Activated CD4-positive, alpha-beta T cell treated with anti-CD3 and anti-CD28 coated beads, Interleukin-2, amount 50 U/mL, for 4 hours (primary cell): ENCODE measurements at places on chromosomes 3 and 15.

DNA sequence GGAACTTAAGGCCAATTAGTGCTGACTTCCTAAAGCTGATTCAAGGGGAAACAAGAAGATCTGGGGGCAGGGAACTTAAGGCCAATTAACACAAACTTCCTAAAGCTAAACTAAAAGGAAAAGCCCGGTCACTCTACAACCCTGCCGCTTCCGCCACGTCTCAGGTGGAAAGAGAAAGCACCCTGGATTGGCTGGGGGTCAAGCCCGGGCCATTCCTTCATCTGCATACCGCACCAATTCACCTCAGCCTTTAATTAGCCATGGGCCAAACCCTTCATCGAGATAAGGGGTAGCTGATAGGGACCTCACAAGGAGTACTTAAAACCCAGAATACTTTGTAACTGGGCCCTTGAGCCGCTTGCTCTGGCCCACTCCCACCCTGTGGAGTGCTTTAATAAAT is 14.4 kb downstream of the TMPRSS7 start:
- no peak for DNase-seq

GRCh38 chr3:78066287-78066686 is 1026.4 kb downstream of the ROBO2 start:
- no peak for DNase-seq

DNA sequence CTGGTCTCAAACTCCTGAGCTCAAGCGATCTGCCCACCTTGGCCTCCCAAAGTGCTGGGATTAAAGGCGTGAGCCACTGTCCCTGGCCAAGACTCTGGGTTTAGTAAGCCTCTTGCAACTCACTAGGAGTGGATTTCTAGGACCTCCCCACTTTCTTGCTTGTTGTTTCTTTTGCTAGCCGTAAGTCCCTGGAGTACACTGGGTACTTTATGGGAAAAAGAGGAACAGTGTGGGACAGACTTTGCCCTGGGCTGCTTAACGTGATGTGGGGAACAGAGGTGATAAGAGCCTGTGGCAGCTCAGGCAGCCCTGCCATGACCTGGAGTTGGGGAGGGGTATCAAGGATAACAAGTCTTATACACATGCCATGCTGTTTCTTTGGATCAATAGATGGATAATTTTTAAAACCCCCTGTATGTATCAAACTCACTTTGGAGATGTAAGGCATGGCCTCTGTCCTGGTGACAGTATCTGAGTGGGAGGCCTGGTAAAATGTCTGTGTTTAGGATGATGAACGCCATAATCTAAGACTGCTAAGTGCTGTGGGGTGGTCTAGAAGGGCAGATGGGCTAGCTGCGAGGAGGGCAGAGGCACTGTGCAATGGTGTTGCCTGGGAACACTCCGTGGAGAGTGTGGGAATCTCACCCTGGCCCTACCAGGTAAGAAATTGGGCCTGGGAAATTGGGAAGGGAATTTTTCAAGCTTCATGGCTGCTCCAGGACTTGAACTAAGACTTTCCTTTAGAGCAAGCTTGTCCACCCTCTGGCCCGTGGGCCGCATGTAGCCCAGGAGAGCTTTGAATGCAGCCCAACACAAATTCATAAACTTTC is 54.8 kb downstream of the SMAD3 start:
- DNase-seq, result no peak

GRCh38 chr3:147391781-147392624 is 14.3 kb downstream of the ZIC4 start:
- no peak for DNase-seq

DNA sequence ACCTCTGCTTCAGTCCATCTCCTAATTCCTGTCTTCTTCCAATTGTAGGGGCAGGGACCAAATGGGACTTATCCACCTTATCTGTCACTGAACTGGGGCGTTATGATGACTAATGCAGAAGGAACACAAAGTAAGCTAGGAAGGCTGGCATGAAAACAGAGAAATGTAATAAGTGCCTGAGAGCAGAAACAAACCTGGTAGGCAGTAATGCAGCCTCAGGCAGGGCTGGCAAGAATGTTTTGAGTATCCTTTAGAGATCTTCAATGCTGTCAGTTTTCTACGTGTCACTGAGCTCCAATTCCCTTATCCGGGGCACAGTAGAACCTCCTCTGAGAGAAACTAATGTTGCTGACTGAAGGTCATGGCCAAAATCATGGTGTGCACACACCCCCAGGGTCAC is 246.2 kb upstream of the TBL1XR1 start:
- no peak for DNase-seq

DNA sequence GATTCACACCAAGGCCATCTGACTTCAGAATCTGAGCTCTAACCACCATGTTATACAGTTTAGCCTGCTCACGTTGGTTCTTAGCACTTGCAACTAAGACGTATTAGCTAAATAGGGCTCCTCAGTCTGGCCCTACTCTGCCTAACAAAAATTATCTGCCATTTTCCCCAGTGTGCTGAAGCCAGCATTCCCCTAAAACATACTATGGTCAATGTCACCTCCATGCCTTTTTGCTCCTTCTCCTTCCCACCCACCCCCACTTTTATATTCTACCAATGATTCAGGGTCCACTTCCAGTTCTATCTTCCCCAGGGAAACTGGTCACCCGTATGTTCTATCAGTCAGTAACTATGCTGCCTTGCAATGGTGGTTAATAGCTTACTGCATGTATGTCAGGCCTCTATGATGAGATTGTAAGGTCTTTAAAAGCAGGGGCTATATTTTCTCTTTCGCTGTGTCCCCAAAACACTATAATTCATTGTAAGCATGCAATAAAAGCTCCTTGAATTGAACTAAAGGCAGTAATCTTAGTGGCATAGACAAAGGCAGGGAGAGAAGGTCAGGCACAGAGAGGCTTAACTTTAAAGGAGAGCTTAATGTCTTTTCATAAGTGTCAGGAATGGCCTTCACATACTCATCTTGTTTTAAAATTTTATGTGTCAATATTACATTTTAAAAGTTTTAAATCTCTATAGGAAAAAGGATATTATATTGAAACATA is 23.3 kb downstream of the POPDC2 start:
- DNase-seq, result no peak

DNA sequence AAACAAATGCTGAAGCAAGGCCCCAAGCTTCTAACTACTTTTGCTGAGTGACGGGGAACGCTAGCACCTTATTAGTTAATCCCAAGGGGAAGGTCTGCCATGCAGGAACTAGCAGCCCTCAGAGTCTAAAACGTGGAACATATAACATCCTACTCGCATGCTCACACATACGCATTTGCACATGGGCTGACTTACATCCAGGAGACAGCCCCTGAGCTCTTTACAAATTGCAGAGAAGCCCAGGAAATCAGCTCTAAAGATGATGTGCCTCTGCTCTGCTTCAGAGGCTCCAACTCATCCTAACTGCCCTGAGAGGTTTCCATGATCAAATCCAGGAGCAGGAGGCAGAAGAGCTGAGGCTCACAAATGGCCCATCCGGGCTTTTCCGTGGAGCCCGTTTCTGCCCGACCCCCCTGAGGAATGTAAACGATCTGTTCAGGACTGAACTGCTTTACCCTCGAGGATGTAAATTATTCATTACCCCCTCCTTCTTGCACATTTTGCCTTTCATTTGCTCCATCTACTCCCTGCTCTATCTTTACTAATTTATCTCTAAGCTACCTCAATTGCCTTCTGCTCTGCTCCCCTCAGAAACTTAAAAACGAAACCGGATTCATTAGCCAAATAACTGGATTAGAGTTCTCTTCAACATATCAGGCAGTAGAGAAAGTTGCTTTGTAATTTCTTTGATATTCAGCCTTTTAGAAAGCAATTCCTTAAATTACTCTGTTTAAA is 141.9 kb upstream of the CCDC54 start:
- DNase-seq, result no peak

GRCh38 chr3:38966811-38967692 is 84.7 kb downstream of the SCN11A start:
- DNase-seq, result no peak

DNA sequence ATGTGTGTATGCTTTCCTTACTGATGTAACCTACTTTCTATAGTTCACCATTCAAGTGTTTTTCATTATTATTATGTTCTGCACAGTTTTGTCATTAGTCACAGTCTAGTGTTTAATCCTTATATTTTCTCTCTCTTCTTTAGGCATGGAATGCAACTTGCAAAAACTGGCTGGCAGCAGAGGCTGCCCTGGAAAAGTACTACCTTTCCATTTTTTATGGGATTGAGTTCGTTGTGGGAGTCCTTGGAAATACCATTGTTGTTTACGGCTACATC is 6.9 kb downstream of the SUCNR1 start:
- DNase-seq, result no peak

- DNase-seq, result no peak
Measured at GRCh38 chr3:197847866-197848401, 56.9 kb downstream of the LRCH3 start.

GRCh38 chr15:63288342-63288741 is 10.9 kb downstream of the APH1B start:
- no peak for DNase-seq

DNA sequence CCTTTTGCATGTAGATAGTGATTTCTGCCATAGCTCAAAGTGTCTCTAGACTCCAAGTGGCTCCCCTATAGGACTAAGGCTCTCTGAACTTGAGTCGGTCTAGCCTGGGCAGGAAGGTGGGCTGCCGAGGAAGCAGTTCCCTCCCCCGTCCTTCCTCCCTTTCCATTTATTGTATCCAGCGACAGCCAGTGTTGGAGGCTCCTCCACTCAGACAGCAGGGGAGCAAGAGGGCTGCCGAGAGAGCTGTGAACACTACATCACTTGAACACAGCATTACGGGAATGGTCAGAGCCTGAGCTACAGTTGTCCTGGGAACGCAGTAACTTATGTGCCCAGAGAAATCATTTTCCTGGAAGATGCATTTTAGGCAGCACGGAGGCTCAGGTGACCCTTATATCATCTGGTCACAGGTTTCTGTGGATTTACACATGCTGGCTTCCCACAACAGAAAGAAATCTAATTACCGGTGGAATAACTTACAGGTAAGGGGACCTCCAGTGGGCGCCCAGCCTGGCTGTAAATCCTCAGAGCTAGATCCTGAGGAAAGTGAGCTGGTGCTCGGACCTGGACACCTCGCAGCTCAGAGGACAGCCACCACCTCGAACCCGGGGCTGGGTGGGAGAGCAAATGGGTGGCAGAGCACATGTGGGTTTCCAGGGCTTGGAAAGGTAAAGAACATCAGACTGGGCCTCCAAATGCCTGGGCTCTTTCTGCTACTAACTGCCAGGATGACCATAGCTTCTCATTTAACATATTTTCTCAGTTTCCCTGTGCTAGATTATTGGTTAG is 197.1 kb downstream of the UACA start:
- no peak for DNase-seq

- DNase-seq, result no peak
Measured at GRCh38 chr3:121072133-121072532, 164.1 kb downstream of the STXBP5L start.

- DNase-seq, result no peak
Measured at GRCh38 chr15:43934480-43934879, 107.7 kb downstream of the WDR76 start.

- no peak for DNase-seq
Measured at GRCh38 chr3:156689608-156690007, 15.2 kb downstream of the TIPARP start.

GRCh38 chr3:57078635-57079473 is 18.4 kb downstream of the SPATA12 start:
- no peak for DNase-seq

GRCh38 chr3:46533091-46533490 is 33.0 kb downstream of the LRRC2 start:
- no peak for DNase-seq

- no peak for DNase-seq
Measured at GRCh38 chr3:8648909-8649741, 4.5 kb upstream of the SSUH2 start.

GRCh38 chr3:195282961-195283360 is 12.0 kb upstream of the XXYLT1 start:
- DNase-seq, result no peak

DNA sequence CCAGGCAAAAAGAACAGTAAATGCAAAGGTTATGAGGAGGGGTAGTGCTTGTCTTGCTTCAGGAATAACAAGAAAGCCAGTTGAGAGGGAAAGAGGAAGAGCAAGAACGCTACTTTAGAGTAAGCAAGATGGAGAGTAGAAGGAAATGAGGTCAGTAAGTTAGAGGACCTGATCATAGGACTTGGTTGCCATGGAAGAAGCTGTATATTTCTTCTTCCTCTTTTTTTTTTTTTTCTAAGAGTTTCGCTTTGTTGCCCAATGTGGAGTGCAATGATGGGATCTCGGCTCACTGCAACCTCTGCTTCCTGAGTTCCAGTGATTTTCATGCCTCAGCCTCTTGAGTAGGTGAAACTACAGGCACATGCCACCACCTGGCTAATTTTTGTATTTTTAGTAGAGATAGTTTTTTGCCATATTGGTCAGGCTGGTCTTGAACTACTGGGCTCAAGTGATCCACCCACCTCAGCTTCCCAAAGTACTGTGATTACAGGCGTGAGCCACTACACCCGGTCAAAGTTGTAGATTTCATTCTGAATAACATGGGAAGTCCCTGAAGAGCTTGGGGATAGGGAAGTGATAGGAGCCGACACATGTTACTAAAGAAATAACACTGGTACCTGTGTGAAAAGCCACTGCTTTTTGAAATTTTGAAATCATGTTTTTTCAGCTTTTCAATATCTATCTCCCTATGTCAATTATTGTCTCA is 527.9 kb upstream of the NAALADL2 start:
- DNase-seq, result no peak

DNA sequence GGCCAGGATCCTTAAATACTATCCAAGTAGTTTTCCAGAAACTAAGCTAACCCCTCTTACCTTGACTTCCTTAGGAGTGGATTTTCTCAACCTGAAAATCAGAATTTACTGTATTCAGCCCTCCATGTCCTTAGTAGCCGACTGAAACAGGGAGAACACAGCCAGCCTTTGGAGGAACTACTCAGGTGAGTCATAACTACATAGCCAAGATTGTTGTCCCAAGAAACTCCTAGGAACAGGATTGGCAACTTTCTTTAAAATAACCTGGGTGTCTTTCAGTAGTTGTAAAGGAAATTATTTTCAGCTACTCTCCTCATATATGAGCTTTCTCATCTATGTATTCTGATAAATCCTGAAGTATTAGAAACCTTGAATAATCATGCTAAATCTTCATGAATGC is 22.3 kb downstream of the FANCD2OS start:
- DNase-seq, result no peak

- no peak for DNase-seq
Measured at GRCh38 chr15:59094077-59094476, 10.9 kb upstream of the CCNB2 start.

GRCh38 chr3:120348065-120348990 is 826 bp downstream of the LRRC58 start:
- DNase-seq, result peak; percentile 54

GRCh38 chr3:118932822-118933558 is 101.7 kb downstream of the IGSF11 start:
- no peak for DNase-seq

GRCh38 chr3:113555138-113555537 is 22.8 kb downstream of the SIDT1 start:
- no peak for DNase-seq

- no peak for DNase-seq
Measured at GRCh38 chr15:56992725-56993124, 74.3 kb downstream of the TCF12 start.

GRCh38 chr15:65405791-65406423 is 16.8 kb downstream of the IGDCC4 start:
- DNase-seq, result no peak

GRCh38 chr15:64151727-64152506 is at the start of gene SNX22:
TSS of gene SNX22 (plus strand) at chr15:64151731. CDS start at chr15:64151776, 45 bp downstream.
- no peak for DNase-seq
